NCI-H69 (cell line): ENCODE measurements at places on chromosomes 4 and X.
A peak's percentile ranks its signal among the peaks of the same experiment; 100 is the strongest.

- no peak for DNase-seq
Observed at GRCh38 chr4:5018096-5018495, 1.2 kb downstream of the CYTL1 start.

GRCh38 chr4:2934077-2934812, 29.0 kb downstream of the NOP14 start:
- peak; percentile 37 for DNase-seq

DNA sequence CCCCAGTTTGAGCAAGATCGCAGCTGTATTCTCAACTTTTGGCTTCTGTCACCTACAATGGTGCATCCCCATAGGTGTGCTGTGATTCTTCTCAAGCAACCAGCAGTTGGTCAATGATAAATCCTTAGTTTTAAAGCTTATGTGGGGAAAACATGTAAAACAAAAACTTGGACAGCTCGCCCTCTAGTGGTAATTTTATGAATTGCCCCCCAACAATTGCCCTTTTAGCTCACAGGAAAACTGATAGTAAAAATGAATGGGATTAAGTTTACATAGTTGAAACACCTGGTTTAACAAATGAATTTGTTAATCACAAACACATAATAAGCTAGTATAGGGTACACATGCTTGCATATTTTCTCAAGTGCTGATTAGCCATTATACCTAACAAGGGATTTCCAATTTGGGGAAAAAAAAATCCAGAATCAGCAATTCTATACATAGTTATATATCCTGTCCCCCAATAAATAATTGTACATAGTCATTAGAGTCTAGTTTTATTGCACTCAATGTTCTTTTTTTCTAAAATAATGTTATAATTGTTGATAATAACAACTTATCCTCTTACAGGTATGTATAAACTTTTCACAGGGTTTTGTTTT, 30.1 kb downstream of the TEX13A start:
- no peak for DNase-seq

- DNase-seq = no peak
Observed at GRCh38 chr4:102598762-102599374, 97.7 kb downstream of the NFKB1 start.

- DNase-seq = no peak
Observed at GRCh38 chr4:174874898-174875297, 43.3 kb upstream of the ADAM29 start.

DNA sequence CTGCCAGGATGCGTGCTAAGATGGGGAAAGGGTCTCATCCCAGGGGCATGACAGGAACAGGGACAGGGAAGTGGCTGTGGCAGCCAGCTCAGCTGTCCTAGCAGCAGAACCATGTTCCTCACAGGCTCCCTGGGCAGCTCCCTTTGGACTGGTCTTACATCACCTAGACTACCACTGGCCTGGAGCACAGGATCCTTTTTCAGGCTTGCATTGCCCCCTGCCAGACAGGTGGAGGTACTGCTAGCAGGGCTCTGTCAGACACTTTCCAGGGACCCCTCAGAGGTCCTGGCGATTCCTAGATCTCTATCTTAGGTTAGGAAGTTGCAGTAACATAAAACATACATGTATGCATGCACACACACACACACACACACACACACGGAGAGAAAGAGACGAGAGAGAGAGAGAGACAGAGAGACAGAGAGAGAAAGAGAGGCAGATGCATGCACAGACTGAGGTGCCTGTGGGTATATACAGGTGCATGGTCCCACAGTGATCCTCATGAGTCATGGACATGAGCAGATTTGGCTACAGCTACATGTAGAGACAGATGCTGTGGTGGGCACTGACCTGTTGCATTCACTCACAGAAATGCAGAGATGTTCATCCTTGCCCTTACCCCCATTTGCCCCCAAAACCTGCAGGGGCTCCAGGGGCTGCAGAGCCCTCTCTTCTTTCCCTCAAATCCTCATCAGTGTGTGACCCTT, 63.6 kb downstream of the STARD8 start:
- DNase-seq = peak; percentile 31

DNA sequence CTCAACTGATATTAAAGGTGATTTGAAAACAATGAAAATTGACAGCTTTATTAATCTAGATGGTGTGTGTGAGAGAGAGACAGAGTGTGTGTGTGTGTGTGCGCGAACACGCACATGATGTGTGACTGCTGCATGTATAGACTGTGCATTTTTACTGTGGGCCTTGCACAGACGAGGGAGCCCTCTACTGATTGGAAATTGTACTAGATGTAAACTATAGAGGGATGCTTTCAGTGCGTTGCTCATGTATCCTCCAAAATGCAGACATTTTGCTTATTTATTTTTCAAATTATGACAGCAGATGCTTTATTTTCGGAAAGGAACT, 168.4 kb upstream of the GK2 start:
- peak; percentile 78 for DNase-seq

DNA sequence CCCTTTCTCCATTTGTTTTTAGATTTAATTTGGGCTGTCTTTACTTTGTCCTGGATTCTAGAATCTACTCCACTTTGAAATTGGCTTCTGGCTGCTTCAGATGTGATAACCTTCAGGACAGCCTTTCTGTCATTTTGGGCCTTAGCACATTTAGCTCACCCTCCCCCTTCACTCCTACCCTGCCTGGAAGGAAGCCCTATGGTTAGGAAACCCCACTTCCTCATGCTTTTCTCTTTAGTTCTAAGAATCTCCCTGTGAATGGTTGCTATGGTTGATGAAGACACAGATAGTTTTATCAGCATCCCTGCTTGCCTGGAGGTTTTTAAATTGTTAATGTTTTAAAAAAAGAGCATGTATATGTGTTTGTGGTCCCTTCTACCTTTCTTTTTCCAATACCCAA, 100.7 kb upstream of the PTPN13 start:
- no peak for DNase-seq

DNA sequence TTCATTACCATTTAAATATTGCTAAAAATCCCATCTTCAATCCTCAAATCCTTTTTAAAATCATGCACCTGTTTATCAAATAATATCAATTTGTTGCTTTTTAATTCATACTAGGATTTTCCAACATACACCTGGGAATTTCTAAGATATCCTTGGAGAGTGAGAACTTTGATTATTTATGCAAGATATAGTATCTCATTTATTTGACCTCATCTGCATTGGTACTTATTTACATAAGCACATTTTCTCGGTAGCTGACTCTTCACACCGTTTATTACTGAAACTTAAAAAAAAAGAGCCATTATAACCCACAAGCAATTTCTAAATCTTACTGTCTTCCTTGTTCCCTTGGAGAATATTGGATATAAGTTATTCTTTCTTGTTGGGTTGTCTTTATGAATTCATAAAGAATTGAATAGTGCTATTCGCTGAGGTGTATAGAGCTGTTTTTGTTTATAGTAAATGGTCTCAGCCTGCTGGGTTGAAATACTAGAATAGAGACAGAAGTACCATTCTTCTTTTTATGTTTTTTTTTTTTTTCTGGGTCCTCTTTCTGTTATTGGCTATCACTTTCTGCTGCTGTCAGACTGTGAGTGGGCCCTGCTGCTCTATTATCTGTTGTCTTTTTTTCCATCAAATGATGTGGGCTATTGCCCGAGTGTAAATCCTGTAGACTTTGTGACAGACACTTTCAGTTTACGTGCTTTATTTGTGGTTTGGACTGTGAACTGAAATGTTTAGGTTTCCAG, 2.9 kb downstream of the UGT8 start:
- peak; percentile 57 for DNase-seq

GRCh38 chr4:2924286-2924685, 38.9 kb downstream of the NOP14 start:
- DNase-seq = no peak

- DNase-seq = peak; percentile 49
Observed at GRCh38 chr4:83010111-83010521, 507 bp downstream of the LIN54 start.

GRCh38 chrX:27336466-27337091, 126.6 kb downstream of the PPP4R3C start:
- peak; percentile 65 for DNase-seq

GRCh38 chr4:7191546-7192251, 639 bp upstream of the SORCS2 start:
- DNase-seq = no peak

- no peak for DNase-seq
Observed at GRCh38 chr4:83108101-83108861, 6.2 kb downstream of the PLAC8 start.
